Esophagus mucosa (tissue), 1 donor: ENCODE measurements at places on chromosomes 7 and 10. TPM values are rescaled to one million over a fixed set of nuclear protein-coding genes. Genes with fewer than 3 reads are reported as not detected.

GRCh38 chr7:50956522-50957155 lies 173.9 kb upstream of the GRB10 start:
- ATAC-seq = no peak

- no peak for ATAC-seq
Measured at GRCh38 chr10:60453036-60453435, 63.4 kb upstream of the ANK3 start.

- ATAC-seq = no peak
Measured at GRCh38 chr7:117069379-117069778, 116.1 kb downstream of the ST7 start.

DNA sequence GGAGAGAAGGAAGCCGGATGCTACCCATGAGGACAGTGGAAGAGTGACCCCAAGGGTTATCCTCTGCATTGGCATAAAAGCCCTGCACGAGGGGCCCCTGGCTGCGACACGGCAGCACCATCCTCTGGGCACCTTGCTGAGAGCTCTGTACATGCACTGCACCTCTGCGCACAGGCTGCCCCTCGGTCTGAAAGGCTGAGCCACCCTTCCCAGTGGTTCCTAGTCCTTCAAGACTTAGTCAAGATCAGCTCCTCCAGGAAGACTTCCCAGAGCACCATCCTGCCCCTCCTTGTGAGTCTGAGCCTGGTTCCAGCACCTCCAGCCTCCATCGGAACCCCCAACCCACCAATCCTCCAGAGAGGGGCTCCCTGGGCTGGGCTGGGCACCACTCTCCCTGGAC lies 37.9 kb upstream of the CNPY1 start:
- no peak for ATAC-seq

- ATAC-seq = no peak
Measured at GRCh38 chr7:92042056-92042737, 92.1 kb downstream of the CYP51A1 start.

GRCh38 chr10:86655596-86655995 lies 1.2 kb downstream of the OPN4 start:
- ATAC-seq = no peak

GRCh38 chr7:53611043-53611442 lies 575.6 kb downstream of the POM121L12 start:
- no peak for ATAC-seq

GRCh38 chr10:91864744-91865143 lies 44.5 kb downstream of the FGFBP3 start:
- ATAC-seq = no peak

DNA sequence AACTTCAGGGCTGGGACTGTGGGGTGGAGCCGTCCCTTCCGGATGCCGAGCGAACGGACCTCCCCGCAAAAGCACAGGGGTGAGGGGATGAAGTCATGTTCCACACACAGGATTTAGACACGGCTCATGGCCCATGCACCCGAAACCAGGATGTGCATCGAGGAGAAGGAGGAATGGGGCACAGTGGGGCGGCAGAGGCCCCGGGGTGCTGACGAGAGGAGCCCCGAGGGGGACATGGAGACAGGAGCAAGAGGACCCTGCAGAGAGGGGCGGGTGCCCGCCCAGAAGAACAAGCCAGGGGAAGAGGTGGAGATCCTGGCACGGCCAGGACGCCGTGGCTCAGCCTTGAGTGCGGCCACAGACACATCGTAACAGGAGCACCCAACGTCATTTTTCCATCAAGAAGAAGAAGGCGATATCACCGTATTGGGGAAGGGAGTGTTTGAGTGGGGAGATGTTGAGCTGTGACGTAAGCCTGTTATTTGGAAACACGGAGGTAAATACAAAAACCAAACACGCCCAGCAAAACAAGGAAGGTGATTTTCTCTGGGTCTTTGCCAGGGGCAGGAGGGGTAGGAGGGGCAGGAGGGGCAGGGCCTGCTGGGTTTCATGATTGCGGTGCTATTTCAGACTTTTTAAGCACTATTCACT lies 25.3 kb upstream of the FOXL3 start:
- peak; percentile 58 for ATAC-seq

GRCh38 chr10:31644931-31645633 lies 283.5 kb downstream of the ARHGAP12 start:
- ATAC-seq = no peak

Gene ATG9B
- total RNA-seq = 16.7 TPM
